ENCODE measurements at places on chromosomes 7 and 10.

DNA sequence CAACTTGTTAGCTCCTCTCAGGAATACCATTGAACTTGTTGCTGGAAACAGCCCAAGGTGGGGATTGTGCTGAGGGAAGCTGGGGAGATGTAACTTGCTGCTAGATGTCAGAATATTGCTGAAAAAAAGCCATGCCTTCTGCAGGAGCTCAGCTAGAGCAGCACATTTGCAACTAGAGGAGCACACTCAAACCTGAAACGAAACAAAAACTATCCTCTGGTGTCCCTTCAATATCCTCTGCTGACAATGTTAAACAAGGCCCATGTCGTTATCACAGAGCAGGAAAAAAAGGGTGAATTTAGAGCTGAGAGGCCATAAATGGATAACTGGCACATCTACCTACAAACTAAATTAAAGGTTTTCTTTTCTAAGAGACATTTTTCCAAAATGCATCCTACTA is 53.7 kb upstream of the MACC1 start:
- DNase-seq: no peak

- no peak for DNase-seq
Observed at GRCh38 chr10:46060706-46061105, 14.6 kb upstream of the MSMB start.

- no peak for DNase-seq
Observed at GRCh38 chr10:31304291-31304970, 14.6 kb upstream of the ZEB1 start.

DNA sequence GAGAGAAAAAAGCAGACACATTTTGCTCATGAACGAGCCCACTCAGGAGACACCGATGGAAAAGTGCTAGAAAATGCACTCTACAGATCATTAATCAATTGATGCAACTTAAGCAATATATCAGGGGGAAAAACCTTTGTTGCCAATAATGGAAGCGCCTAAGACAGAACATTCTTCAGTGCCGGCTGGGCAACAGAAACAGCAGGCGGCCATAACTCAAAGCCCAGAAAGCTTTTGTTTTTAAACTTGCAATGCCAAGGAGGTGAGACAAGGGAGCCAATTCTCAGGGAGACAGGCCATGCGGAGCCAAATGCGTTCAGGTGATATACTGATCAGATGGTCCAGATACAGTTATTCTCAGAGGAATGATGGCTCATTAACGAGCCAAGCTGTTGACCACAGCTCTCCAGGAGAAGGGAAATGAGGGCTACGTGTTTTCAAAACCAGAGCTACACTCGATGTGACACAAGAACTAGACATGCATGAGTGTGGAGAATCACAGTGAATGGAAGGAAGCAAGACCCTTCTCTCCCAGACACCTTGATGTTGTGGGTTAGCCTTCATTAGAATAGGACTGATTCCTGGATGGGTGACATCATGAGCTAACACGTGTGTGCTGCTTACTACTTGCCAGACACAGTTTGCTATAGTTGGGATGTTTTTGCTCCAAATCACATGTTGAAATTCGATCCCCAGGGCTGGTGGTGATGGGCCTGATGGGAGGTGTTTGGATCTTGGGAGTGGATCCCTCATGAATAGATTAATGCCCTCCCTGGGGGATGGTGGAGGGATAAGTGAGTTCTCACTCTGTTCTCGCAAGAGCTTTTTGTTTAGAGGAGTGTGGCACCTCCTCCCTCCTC is 79.1 kb upstream of the KCNMA1 start:
- no peak for DNase-seq

GRCh38 chr7:49389871-49390479 is 383.5 kb upstream of the VWC2 start:
- DNase-seq: no peak

- no peak for DNase-seq
Observed at GRCh38 chr10:17208476-17208875, 7.0 kb upstream of the TRDMT1 start.

DNA sequence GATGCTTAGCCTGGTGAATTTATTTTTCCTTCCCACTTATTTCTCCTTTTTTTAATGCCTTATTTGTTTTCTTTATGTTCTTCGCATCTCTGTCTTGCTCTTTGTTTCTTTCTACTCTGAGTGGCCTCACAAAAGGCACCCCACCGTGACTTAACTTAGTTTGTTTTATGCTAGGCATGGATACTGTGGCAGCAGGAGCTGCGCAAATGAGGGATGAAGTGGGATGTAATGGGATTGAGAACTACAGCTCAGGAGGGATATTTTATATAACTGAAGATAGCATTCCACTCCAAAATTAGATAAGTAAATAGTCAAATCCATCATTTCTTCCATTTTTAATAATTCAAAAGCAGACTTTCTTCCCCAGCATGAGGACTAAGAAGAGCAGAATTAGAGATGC is 1.7 kb upstream of the CACNA2D1 start:
- DNase-seq: no peak

DNA sequence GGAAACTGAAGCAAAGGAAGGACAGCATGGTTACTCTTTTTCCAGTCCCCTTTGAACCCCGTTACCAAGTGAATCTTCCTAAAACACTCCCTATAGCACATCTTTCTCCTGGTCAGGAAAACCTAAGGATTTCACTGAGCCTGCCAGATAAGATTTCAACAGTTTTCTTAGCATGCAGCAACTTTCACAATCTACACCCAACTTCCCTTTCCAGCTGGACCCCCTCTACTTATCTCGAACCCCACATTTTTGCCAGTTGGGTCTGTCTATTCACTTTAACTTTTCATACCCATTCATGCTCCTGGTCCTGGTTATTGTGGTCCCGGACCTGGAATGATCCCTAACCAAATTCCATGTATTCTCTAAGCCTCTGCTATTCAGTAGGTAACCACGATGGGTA is 14.9 kb upstream of the CPVL start:
- DNase-seq: no peak

DNA sequence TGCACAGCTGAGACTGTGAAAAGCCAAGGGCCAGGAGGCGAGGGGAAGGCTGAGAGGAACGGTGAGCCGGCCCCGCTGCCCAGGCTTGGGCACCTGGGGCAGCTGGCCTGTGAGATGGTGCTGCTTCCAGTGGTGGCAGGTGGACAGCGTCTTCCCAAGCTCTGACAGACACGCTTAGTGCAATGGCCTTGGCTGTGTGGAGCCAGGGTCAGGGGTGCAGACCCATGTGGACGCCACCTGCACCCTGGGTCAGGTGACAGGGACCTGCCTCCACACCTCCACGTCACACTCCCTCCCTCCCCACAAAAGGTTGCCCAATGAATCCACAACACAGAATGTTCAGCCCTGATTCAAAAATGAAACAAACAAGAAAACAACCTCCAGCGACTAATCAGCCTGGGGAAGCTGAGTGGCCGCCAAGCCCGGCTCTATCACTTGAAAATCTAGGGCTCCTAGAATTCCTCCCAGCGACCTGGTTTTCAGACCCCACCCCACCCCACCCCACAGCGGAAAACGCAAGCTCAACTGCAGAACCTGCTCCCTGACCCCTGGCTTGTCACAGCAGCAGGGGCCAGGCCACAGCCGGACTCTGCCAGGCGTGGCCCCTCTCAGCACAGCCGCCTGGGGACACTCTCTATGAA is 54.3 kb downstream of the PRKAG2 start:
- DNase-seq: no peak

- no peak for DNase-seq
Observed at GRCh38 chr10:15137036-15137359, 31.5 kb downstream of the NMT2 start.

GRCh38 chr7:120344276-120344675 is 71.3 kb downstream of the KCND2 start:
- no peak for DNase-seq

GRCh38 chr7:140881507-140882228 is 43.1 kb downstream of the BRAF start:
- no peak for DNase-seq

- no peak for DNase-seq
Observed at GRCh38 chr7:155256761-155257481, 40.8 kb upstream of the INSIG1 start.

DNA sequence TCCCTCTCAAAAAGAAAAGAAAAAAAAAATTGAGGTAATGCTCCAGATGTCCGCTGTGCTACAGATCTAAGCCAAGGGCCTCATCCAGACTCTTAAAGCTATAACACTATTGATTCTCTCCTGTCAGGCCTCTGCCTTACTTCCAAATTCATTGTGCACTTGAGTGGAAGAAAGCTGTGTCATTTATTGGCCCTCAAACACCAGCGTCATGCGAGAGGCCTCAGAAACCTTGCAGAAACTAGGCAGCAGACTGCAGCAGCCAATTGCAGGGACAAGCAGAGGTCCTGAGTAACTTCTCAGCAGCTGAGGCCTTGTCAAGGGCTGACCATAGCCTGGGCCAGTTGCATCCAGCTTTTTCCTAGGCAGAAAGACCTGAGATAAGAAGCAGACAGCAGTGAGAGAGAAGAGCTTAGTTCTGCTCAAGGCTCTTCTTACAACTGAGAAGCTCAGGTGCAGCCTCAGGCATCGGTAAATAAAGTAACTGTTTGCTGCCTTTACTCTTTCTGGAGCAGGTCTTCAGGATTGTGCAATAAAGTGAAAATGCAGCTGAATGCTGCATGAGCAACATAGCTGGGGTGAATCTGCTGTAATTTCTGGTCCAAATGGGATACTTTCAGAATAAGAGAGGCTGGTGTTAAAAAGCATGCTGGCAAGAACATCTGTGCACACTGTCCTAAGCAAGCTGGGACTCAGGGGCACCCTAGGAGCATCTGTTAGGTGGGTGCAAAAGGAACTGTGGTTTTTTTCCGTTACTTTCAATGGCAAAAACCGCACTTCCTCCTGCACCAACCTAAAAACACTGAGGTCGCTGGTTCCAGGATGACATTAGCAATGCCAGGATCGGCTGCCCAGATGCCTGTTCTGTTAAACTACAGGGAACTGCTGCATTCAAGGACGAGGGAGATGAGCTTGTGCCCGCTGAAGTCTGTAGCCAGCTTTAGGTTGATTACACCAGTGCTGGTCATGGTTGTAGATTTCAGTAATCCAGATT is 181.8 kb upstream of the PFKP start:
- DNase-seq: no peak

DNA sequence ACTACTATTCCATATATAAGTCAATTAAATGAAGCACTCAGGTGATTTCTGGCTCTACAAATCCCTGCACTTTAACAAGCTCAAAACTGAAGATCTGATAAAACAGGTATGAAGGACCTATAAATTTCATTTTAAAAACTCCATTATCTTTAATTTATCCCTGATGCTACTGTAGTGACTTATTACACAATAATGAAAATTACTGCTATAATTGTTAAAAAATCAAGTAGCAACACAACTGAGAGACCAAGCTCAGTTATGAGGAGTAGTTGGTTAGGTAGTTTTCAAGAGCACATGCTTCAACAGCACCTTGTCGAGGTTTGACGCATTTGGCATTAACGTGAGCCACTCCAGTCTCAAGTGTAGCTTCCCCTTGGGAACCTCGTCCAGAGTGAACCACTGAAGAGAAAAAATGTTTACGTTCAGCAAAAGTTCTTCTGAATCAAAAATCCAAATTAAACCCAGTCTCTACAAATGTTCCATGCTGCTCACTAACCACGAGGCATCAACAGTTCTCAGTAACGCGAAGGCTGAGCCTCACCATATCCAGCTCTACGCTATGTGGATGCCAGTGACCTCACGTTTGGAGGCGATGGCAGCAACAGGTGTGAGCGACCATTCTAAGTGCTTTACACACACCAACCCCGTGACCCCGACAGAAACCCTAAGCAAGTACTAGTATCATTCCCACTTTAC is 55.3 kb upstream of the NCAPG2 start:
- no peak for DNase-seq

DNA sequence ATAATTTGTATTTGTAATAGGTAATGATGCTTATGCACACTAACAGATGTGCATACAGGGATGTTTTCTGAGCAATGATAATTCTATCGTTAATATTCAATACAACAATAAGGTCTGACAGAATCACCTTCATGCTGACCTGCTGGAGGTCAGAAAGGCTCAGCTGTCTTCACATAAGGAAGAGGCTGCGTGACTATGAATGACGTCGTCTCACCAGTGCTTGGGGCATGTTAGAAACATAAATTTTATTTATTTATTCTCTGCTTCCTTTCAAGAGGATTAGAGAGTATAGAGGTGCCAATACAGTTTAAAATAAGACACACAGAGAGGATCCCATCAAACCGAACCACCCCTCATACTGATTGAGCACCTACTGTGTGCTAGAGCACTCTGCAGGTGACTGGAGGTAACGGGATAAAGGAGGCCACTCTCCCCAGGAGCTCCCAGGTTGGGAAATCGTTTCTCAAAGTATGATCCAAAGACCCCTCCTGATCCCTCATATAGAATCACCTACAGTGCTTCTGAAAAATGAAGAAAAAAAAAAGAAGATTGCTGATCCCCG is 265.6 kb upstream of the NPVF start:
- DNase-seq: no peak

DNA sequence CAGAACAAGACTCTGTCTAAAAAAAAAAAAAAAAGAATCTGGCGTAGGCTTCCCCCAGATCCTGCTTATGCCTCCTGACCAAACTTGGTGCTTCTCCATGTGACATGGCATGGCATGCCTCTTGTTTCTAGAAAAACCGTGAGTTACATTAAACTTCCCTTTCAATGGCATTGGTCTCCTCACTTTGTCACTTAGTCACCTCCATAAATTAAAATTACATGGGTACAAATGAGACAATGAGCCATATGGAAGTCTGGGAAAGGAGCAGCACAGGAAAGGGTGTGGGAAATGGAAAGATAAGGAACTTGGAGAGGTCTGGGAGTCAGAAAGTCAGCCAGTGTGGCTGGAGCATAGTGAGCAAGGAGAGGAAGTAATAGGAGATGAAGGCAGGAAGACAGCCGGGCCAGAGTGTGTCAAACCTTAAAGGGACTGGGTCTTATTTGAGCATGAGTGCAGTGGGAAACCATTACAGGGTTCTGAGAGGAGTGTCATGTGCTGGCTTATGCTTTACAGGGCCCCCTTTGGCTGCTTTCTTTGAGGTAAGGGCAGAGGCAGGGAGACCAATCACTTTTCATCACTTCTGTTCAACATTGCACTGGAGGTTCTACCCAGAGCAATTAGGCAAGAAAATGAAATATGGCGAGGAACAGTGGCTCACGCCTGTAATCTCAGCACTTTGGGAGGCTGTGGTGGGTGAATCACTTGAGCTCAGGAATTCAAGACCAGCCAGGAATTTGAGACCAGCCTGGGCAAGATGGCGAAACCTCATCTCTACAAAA is 21.3 kb upstream of the ZMIZ2 start:
- no peak for DNase-seq

- DNase-seq: no peak
Observed at GRCh38 chr10:12196531-12197211, 683 bp downstream of the CDC123 start.

- peak; percentile 71 for DNase-seq
Observed at GRCh38 chr7:111735661-111736551, 173.6 kb upstream of the IMMP2L start.

GRCh38 chr10:13938950-13939349 is 352.2 kb downstream of the PRPF18 start:
- no peak for DNase-seq

DNA sequence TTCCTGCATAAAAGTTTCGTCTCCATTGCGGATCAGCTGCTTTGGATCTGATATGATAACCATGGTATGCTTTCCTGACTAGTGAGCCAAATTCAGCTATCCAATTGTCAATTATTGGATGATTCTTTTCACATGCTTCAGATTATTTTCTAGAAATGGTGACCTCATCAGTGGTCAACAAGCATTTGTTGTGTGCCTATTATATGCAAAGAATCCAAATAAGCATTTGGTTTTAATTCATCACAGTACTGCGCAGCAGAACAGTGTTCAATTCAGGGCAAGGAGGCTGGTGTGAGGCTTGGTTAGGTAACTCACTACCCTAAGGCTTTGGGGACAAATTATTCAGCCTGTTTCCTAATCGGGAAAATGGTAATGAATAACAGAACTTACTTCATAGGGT is 200.5 kb downstream of the SKAP2 start:
- DNase-seq: no peak

- no peak for DNase-seq
Observed at GRCh38 chr10:69285699-69286098, 7.4 kb downstream of the HK1 start.

Measured in stimulated activated effector memory CD8-positive, alpha-beta T cell treated with anti-CD3 and anti-CD28 coated beads, Interleukin-12 subunit alpha, Interleukin-12 subunit beta, amount 100 ng/mL, for 72 hours (primary cell).